Stimulated activated CD4-positive, alpha-beta T cell treated with anti-CD3 and anti-CD28 coated beads, Interleukin-4, amount 100 ng/mL, for 1 hour (primary cell): ENCODE measurements at places on chromosomes 13 and 19.

DNA sequence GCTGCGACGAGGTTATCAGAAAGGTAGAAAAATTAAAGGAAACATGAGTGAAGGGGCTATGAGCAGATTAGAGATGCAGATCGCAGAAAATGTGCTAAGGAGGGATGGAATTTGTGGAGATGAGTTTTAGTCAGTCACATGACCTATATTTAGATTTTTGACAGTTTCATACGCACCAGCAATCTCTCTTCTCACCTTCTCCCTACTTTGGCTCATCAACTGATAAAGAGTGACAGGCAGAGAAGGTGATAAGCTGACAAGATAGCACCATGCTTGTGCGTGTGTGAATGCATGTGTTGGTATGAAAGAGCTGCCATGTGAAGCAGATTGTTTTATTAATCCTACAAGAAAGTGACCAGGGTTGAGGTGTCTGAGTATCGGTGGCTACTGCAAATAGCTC lies 252.6 kb downstream of the RAP2A start:
- no peak for DNase-seq

DNA sequence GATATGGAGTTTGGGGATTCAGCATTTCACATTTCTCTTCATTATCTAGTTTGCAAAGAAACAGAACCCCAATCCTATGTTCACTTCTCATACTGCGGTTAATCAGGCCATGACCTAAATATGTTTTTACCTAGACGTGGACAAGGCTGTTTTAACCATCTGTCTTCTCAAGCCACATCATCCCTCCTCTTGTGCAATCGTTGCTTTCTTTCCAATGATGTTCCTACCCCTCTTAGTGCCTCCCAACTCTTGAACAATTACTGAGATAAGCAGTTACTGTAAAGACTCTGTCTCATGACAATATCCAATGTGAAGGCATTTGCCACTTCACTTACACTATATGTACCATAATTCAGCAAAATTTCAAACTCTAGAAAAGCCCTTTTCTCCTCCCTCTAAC lies 406.2 kb downstream of the LIG4 start:
- no peak for DNase-seq

DNA sequence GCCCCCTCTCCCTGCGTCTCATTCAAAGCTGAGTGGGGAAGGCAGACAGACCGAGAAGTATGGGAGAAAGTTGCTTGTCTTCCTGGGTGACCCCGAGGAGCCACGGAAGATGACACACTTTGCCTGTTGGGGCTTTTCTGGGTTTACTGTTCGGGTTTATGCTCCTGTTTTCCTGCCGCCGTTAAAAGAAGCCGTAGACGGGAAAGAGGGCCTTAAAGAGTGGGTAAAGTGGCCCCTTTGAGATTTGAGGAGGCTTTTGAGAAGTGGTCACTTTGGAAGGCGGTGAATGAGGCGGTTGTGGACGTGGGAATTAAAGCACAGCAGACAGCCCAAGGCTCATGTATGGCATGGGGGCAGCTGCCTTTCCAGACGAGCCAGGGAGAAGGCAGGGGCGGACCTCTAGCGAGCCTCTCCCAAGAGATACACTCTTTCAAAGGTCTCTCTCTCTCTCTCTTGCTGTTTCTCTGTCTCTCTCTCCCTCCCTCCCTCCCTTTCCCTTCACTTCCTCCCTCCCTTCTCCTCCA lies 493 bp upstream of the LHFPL6 start:
- DNase-seq: peak; percentile 2

DNA sequence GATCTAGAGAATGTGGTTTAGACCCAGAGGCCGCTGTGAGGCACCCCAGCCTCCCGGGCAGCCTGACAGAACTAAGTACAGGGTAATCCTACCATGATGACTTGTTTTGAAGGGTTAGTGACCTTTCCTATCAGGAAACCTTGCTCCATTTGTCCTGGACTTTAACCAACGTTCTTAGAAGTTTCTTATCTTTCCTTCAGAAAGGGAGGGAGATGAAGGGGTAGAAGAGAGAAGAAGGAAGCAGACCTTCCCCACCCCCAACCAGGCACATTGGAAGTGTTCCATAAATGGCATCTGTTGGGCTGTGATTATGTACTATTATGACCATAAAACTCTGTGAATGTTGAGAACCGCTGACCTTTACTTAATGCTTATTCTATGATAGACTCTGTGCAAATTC lies 184.2 kb downstream of the OXGR1 start:
- DNase-seq: no peak

DNA sequence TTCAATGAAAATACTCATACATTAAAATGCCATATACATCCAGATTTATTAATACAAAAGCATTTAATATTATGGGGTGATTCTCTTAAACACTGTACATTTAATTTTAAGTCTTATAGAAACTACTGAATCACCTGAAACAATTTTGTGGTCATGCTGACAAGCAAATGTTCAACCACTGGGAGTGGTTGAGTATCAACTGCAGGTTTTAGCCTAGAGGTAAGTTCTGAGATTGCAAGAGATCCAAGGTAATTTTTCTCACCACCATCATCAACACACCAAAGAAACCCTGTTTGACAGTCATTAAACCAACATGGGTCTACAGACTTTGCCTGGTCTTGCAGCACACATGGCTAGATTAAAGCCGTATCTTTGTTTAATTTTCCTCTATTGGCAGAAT lies 196.3 kb downstream of the LHFPL6 start:
- no peak for DNase-seq

DNA sequence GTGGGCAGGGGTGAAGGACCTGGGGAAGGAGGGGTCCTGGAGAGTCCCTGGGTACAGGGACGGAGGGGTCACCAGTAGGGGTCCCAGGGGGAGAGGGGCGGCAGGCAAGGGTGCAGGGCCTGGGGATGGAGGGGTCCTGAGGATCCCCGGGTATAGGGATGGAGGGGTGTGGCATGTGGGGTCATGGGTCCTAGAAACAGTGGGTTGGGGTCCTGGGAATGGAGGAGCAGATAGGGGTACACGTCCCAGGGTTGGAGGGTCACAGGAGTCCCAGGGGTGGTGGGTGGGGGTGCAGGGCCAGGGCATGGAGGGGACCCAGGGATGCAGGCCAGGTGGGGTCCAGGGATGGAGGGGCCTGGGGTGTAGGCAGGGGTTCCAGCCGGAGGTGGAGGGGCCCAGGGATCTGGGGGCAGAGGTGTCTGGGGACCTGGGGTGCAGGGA lies 1.4 kb downstream of the BTBD2 start:
- DNase-seq: no peak

DNA sequence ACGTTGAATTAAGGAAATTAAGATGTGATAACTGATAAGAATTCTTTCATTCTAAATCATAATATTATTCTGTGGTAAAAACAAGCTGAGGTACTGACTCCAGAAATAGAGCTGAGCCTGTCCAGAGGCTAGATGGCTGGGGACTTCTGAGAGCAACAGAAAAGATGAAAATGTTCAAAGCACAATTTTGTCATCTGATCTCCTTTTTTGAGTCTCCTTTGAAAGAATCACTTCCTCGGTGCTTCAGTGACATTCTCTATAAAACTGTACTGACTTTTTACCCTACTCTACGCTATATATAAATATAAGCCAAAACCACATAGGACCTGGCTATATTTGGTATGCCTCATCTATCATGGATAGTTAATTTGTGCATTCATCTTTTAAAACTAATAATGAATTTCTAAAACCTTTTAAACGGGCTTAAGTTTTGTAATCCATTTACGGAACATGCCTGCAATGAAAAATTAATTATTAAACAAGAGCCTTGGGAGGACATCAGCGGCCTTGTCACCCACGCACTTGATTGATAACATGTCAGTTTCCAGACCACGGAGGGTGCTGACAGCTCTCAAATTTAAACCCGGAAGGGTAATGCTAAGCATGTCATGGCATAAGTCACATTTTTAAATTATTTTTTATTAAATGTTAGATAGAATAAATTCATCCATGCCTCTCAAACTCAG lies 235.5 kb downstream of the PCDH9 start:
- DNase-seq: no peak

DNA sequence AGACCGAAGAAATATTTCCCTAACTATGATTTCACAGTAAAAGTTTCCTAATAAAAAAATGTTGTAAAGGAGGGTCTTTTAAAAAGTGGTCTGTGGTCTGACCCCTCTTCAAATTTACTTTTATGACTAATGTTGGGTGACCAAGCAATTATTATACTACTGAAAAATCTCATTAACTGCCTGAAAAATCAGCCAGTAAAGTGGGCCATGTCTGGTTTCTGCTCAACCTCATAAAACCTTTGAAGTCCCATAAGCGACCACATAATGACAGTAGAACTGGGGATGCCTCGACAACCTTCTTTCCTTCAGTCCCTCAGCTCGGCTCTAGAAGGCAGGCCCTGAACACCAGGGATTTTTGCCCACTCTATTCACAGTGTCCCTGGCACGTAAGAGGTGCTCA lies 434.3 kb downstream of the EFNB2 start:
- DNase-seq: no peak
